Left cardiac atrium (tissue), 4 donors: ENCODE measurements at places on chromosomes 11 and 22. TPM values are rescaled to one million over a fixed set of nuclear protein-coding genes. Genes with fewer than 3 reads are reported as not detected.
A peak's percentile ranks its signal among the peaks of the same experiment; 100 is the strongest.

TRIM22 gene
- total RNA-seq, result 33.7 TPM

DNA sequence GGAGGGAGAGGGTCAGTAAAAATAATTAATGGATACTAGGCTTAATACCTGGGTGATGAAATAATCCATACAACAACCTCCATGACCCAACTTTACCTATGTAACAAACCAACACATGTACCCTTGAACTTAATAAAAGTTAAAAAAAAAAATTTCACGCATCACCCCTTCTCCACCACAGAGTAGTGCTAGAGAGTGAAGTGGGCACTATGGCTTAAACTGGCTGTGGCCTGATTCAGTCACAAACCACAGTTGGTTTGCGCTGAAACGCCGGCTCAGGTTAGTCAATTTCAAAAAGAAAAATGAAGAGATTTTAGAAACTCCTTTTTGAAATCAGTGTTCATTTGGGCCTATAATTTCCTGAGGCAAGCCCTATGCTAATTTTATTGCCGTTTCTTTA, 144.3 kb downstream of the TRPC6 start:
- no peak for DNase-seq

DNA sequence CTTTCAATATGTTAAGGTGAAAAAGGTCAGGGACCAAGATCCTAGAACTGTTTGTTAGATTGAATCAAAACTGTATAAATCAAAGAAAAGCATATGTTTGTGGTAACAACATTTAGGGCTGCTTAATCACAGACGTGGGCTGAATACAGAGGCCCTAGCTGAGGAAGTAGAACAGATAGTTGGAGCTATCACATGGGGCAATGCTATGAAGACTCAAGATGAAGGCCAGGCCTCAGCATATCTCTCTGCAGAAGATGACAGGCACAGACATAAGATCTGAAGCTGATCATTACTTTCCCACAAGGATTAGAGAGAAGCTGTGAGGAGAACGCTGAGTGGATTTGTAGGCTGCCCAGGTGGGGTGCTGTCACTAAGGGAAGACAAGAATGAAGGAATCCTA, 158.6 kb upstream of the CARD18 start:
- DNase-seq, result no peak

ARHGEF17 gene
- 53.2 TPM for total RNA-seq

GRCh38 chr22:50577987-50578775, at the start of gene CPT1B:
Gene CPT1B (minus strand): TSS chr22:50578427. CDS start chr22:50577915, 512 bp downstream.
- peak; percentile 64 for DNase-seq

KDM2A gene
- 38.2 TPM for total RNA-seq

DNA sequence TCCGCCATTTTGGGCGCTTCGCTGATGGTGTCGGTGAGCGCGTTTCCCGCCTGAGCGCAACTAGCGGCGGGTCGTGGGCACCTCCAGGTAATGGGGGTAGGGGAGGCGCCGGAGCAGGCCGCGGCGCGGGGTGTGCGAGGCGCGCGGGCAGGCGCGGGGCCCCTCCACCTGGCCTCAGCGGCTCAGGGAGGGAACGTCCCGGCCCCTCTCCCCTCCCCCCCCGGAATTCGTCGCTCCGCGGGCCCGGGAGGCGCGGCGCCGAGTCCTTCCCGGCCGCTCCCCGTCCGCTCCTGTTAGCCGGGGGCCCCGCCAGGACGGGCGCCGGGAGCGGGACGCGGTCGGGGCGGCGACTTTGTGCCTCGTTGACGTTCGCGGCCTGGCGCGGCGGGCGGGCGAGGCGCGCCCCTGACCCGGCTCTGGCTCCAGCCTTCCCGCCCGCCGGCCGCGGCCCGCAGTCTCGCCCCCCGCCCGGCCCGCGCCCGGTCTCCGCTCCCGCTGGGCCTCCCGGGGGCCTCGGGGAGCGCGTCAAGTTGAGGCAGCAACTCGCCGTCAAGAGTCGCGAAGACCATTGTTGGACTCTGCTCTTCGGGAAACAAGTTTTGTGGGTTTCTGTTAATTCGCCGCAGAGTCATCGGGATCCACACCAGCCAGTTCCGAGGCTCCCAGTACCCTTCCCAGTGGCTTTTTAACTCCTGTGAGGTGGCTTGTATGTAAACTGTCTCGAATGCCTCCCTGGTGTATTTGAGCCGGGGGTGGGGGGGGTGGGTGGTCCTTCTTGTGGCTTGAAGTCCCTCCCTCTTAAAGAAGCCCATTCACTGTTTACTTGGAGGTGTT, at the start of gene PPP6R3:
PPP6R3 (plus strand) TSS at position 12 of the 834 bp plus-strand sequence. CDS start 76,913 bp downstream, outside the sequence.
- DNase-seq, result no peak

DNA sequence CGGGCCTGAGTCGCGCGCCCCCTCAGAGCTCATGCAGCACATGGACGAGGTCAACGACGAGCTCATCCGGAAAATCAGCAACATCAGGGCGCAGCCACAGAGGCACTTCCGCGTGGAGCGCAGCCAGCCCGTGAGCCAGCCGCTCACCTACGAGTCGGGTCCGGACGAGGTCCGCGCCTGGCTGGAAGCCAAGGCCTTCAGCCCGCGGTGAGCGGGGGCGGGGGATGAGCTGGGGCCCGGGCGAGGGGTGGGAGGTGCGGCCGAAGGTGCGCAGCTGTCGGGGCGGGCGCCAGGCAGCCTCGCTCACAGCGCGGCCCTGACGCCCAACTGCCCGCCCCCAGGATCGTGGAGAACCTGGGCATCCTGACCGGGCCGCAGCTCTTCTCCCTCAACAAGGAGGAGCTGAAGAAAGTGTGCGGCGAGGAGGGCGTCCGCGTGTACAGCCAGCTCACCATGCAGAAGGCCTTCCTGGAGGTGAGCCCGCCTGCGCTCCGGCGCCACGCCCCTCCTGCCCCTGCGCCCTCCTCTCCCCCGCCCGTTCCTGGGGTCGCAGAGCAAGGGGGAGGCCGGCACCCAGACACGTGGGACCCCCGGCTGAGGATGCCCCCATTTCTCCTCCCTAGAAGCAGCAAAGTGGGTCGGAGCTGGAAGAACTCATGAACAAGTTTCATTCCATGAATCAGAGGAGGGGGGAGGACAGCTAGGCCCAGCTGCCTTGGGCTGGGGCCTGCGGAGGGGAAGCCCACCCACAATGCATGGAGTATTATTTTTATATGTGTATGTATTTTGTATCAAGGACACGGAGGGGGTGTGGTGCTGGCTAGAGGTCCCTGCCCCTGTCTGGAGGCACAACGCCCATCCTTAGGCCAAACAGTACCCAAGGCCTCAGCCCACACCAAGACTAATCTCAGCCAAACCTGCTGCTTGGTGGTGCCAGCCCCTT, 20.5 kb downstream of the EPS8L2 start:
- peak; percentile 52 for DNase-seq

DNA sequence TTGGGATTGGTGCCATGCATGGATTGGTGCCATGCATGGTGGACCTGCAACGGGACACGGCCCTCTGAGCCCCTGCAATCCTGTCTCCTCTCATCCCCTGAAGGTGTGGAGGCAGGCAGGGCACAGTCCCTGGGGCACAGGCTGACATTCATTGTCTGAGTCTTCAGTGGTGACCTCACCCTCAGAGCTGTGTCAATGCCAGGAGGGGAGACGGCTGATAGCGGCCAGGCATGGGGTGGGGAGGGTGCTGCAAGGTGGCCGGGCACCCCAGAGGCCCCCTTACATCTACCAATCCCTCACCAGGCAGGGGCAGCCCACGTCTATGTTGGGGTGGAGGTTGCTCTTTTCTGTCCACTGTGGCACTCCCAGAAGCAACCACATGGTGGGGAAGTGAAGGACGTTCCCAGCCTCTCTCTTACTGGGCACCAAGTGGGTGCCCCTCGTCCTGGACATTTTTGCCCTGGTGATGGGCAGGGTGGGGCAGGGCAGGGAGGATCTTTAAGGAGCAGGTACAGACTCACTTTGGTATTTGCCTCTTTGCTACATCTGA, 47.6 kb downstream of the NECTIN1 start:
- no peak for DNase-seq

- no peak for DNase-seq
Observed at GRCh38 chr11:48104568-48104924, 112.1 kb upstream of the OR4B1 start.

DNA sequence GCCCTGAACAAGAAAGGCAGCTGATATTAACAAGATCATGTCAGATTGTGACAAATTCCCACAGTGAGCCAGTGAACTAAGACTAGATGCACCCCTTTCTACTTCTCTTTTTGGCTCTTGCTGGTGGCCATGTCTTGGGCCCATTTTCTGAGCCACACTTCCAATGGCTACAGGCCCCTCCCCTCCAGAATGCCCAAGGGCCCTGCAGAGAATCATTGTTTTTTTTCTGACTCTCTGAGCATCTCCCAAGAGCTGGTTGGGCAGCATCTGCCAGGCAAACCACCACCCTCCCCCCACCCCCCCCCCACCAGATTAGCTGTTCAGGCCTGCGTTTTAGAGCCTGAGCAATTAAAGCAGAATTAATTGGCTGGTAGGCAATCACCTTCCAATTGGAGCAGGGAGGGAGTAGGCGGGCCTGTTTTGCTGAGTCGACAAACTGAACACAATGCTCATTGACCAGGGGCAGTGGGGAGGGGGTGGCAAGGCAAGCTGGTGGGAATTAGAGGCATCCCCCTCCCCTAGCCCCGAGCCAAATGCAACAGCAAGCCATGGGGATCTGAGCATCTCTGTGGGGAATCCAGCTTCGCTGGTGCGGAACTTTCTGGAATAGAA, 541.4 kb downstream of the MN1 start:
- no peak for DNase-seq

DNA sequence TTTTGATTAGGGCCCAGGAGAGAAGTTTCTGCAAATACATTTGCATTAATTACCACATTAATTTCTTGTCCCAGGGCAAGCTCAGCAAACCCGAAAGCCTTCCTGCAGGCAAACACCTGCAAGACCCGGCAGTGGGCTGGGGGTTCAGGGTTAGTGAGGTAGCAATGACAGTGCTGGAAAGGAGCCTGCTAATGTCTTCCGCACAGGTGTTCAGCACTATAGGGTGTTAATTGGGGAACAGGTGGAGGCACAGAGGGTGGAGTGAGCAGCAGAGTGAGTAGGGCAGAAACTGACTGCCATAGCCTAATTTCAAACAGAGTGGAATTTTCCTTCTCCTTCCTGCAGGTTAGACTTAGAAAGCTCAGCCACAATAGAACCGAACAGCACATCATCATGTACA, 50.9 kb upstream of the UBASH3B start:
- DNase-seq, result no peak

DNA sequence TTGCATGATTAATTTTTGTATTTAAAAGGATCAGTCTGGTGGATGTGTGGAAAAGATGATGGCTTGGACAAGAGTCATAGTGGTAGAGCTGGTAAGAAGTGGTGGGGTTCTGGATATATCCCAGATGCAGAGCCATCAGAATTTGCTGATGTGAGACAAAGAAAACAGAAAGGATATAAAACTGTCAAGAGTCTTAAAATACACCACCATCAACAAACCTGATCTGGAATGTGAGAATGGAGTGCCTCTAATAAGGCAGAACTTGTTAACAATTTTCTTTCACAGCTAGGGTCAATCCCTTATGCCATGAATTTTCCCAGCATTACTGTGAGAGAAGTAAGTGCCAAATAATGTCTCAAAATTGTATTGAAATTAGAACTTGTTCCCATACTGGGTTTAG, 215.4 kb downstream of the METTL15 start:
- DNase-seq, result no peak

OR8G1 gene
- not detected for total RNA-seq
